Bronchial epithelial cell (primary cell): ENCODE measurements at places on chromosomes 2 and 18.

- DNase-seq = no peak
These were observed 25.2 kb downstream of the TMEM18 start for GRCh38 chr2:651951-652373.

GRCh38 chr2:147352264-147353071 lies 492.4 kb upstream of the ACVR2A start:
- DNase-seq = no peak

DNA sequence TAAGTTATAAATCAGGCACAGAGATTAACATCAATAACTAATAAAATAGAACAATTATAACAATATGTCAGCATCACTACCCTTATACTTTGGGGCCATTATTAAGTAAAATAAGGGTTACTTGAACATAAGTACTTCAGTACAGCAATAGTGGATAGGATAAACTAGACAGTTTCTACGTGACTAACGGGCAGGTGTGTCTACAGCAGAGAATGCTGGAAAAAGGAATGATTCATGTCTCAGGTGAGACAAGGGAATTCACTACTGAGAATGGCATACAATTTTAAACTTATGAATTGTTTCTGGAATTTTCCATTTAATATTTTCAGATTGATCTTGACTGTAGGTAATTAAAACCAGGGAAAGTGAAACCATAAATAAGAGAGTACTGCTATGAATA lies 5.5 kb downstream of the WDR75 start:
- peak; percentile 60 for DNase-seq

GRCh38 chr2:211126256-211126655 lies 569.9 kb downstream of the CPS1 start:
- DNase-seq = no peak

DNA sequence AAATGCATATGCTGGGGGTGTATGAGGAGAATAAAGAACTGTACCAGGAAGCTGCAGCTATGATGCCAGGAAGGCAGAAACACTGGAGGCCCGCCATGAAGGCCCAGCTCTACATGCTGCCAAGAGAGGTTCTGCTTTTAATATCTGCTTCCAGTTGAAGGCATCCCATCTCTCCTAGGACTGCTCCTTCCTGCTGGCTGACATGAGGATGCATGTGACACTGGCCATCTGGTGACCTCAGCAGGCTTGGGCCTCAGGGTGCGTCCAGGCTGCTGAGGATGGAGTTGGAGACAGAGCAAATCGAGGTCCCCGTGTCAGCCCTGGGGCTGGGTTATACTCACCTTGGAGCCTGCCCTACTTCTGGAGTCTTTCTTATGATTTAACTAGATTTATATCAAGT lies 49.0 kb downstream of the PSMG2 start:
- no peak for DNase-seq

DNA sequence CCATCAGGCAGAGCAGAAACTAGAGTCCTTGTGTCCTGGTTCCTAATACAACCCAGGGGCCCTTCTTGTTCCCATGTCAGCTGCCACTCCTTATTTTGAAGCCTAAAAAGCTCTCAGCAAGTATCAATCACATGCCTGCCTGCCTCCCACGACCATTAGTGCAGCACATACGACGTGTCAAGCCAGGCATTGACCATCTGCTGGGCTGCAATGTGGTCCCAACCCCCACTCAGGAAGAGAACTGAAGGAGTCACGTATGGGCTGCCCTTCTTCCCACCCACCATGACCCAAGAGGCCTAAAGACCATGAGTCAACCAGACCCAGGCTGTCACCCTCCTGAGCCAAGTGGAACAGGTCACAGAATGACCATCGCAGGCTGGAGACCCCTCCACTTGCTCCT lies 98.8 kb downstream of the KLHL29 start:
- no peak for DNase-seq

DNA sequence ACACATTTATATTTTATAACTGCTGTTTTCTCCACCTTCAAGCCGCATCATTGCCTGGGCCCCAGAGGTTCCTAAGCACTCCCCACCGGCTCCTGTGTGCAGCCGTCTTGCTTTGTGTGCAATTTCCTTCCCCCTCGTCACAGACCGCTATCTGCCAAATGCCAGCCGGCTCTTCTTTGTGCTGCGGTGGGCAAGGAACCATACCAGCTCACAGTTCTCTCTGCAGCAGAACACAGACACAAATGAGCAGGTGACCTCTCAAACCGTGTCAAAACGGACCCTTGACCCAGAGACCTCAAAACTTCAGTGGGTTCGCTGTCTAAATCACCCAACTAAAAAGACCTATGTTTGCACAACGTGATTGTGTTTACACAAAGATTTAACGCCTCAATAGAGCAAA lies 58.2 kb downstream of the KLF7 start:
- DNase-seq = no peak
